ENCODE measurements at places on chromosomes 2 and 18.

GRCh38 chr2:74567881-74568280 is 13.4 kb downstream of the DOK1 start:
- DNase-seq = no peak

DNA sequence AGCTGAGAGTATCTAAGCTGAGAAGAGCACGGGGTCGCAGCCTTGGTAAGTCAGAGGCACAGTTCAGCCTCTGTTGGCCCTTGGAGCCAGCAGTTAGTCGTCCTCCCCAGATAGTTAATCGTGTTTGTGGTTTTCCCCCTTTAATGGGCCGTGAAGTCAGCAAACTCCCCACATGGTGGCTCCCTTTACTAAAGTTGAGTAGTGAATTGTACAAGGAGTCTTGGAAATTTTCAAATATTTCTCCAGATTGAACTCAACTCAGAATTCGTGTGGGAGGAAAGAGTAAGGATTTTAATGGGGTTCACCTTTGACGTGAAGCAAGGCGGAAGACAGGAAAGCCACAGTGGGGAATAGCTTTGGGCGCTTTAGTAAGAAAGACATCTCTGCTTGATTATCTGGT is 2.4 kb upstream of the ADCYAP1 start:
- DNase-seq = peak; percentile 65

DNA sequence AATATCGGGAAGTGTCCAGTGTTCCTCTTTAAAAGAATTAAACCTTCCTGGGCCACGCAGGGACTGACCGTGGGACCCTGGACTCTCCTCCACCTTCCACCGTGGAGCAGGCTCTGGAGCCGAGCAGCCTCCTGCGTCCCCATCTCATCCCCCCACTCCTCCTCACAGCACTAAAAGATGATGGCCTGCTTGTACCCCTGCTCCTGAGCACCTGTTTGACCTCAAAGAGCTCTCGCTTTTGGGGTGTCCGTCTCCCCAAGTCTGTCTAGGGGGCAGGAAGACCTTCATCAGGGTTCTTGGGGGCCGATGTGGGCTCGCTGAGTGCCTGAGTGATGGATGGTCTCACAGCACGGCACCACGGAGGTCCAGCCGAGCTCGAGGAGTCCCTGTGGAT is 1.2 kb upstream of the SDC1 start:
- DNase-seq = no peak

GRCh38 chr2:218186355-218186766 is 19.6 kb upstream of the CXCR1 start:
- peak; percentile 45 for DNase-seq

- peak; percentile 12 for DNase-seq
These were observed 251.5 kb upstream of the NXPH2 start for GRCh38 chr2:139031722-139032121.

- DNase-seq = no peak
These were observed 5.2 kb upstream of the PRLH start for GRCh38 chr2:237561221-237561620.

- DNase-seq = no peak
These were observed 41.3 kb downstream of the ZFP36L2 start for GRCh38 chr2:43185146-43185545.

GRCh38 chr2:114083717-114084387 is 194.0 kb downstream of the ACTR3 start:
- no peak for DNase-seq

DNA sequence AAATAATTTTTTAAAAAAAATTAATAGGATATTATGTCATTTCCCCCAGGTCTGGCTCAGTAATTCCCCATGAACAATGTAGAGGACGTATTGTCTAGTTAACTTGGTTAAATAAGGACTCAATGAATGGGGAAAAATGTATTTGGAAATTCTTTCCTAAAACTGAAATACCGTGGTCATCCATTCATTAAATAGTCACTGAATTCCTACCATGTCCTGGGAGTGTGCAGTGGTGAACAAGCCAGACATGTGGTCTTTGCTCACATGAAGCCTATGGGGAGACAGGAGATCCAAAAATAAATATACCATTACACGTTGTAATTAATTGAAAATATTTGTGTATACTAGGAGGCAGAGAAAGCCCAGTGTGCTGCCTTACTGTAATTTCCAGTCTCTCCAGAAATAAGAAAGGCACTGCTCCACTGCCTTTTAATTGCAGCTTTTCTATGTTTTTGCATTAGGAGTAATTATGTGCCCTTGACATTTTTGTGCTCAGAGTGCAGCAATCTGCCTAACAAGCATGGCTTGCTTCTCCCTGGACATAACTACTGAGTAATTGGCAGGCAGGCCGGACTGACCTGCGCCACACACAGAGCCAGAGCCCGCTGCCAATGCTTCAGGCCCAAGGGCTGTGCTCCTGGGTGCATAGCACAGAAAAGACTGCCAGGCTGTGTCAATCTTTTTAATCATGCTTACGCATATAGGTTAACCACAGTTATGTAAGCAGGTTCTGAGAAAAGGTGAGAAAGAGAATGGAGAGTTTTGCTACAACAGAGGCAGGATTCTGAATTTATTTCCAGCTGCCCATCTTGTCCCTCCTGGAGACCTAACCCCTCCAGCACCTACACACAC is 22.2 kb upstream of the TTC39C start:
- no peak for DNase-seq

GRCh38 chr2:867296-867695 is 83.4 kb upstream of the SNTG2 start:
- DNase-seq = peak; percentile 7

GRCh38 chr18:59323931-59324622 is 5.6 kb upstream of the CPLX4 start:
- DNase-seq = no peak

DNA sequence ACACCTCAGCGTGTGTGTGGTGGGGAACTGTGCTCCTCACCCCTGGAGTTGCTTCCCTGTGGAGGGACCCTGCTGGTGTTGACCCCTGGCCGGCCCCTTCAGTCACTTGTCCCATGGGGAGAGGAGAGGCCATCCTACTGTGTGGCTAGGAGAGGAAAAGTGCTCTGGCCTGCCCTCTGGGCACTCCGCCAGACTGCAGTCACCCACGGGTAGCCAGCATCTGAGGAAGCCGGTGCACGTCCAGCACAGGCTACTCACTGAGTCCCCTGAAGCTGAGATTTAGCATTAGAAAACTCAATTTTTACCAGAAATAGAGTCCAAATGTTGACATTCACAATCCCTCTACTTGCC is 211.5 kb upstream of the RAB6C start:
- DNase-seq = no peak

GRCh38 chr2:45435316-45435715 is 175.8 kb downstream of the SRBD1 start:
- DNase-seq = no peak

DNA sequence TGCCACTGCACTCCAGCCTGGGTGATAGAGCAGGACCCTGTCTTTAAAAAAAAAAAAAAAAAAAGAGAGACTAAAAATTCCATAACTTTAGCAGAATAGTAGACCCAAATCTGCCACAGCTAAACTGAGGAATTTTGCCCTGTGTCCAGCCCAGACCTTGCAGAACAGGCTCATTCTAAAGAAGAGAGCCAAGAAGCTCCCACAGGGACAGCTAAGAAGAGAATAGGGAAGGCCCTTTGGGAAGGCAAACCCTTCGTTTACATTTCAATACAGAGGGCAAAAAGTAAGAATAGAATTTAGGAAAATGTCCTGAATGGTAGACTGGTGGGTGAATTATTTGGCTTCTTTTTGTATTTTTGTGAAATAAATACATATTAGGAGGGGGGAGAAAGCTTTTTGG is 21.5 kb upstream of the BZW1 start:
- no peak for DNase-seq

- no peak for DNase-seq
These were observed 25.0 kb upstream of the PHLPP1 start for GRCh38 chr18:62690236-62690815.

DNA sequence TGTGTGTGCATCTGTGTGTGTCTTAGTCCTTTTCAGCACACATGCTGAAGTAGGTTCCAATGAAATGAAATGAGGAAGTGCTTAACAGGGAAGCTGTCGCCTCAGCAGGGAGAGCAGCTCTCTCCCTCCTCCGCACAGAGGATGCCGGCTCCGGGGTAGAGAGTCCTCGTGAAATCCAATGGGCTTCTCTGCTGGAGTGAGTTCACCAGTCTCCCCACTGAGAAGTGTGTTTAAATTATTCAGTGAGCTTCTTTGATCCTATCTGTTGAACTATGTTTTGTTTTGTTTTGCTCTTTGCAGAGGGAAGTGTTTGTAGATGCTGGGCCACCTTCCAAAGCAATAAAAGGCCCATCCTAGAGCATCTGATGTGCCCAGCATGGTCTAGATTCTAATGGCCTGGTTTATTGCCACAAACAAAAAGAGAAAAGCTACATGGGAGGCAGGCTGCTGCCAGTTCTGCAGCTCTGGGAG is 6.7 kb downstream of the PPP1R7 start:
- DNase-seq = no peak

DNA sequence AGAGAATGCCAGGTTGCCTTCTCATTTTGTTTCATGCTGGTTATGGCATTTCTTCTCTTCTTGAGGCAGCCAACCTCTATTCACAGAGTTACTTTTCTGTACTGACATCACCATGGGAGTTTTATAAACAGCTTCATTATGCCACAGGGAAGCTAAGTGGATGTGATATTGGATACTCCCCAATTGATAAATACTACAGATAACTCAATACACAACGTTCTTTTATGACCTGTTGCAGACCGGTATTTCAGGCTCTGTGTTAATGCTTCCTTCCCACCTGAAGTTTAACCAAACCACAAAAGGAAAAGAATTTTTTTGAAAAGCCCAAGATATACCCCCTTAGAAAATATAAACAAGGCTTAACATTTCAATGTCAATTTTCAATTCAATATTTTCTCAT is 258.3 kb upstream of the SOX11 start:
- no peak for DNase-seq
